Fibroblast of lung (primary cell): ENCODE measurements at places on chromosomes 12 and 14. TPM values are rescaled to one million over a fixed set of nuclear protein-coding genes. Genes with fewer than 3 reads are reported as not detected.
A peak's percentile ranks its signal among the peaks of the same experiment; 100 is the strongest.

The ITGA5 gene
- 133 and 232 TPM in 2 replicates for total RNA-seq

The LGR5 gene
- not detected in 2 replicates for total RNA-seq

The FBRSL1 gene
- 1.8 and 2.1 TPM in 2 replicates for total RNA-seq

The DNAI7 gene
- 0.17 and 0.26 TPM in 2 replicates for total RNA-seq

DNA sequence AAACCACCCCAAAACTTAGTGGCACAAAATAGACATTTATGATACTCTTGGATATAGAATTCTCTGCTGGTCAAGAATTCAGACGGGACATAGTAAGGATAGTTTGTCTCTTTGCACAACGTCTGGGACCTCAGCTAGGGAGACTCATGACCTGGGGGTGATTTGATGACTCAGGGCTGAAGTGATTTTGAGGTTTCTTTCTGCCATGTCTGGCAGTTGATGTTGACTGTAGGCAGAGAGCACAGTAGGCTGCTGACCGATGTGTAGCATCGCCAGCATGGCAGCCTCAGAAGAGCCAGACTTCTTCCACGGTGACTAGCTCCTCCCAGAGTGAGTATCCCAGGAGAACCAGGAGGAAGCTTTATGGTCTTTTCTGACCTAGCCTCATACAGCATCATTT is 88.9 kb upstream of the FRMD6 start:
- peak; percentile 37 for DNase-seq

DNA sequence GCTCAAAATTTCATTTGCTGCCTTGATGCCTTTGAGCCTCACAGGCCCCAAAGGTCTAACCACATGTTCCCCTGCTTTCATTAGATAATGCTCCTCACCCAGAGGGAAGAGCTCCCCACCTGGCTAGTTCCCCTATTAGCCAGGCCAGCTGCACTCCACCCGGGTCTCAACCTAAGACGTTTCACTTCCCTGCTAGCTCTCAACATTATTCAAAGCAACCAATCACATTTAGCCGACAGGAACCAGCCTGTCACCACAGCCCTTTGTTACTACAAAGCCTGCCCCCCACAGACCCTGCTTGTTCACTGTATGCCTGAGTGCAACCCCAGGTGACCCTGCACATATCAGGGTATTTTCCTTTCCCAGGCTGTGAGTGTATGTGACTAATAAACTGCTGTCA is 78.6 kb downstream of the SLC15A5 start:
- DNase-seq, result no peak

DNA sequence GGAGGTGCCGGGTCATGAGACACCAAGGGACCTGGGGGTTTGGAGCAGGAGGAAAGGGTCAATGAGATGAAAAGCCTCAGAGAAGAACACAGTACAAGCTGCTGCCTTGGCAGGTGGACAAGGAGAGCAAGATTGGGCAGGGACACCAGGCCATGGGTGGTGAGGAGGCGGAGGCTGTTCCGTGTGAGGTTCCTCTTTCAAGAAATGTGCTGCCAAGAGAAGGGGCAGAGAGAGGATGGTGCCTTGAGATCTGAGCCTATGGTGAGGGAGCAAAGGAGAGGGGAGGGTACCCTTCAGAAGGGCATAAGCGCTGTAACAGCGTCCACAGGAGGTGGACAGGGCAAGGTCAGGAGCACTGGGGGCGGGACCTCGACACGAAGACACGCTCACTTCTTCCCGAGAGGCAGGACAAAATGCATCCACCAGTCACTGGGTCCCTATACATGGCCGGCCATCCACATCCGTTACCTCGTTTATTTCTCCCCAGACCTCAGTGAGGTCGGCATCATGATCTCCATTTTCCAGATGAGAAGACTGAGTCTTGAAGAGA is 100.2 kb downstream of the B4GALNT3 start:
- no peak for DNase-seq

- no peak for DNase-seq
Observed at GRCh38 chr14:24279301-24280186, 8.1 kb upstream of the RABGGTA start.

DNA sequence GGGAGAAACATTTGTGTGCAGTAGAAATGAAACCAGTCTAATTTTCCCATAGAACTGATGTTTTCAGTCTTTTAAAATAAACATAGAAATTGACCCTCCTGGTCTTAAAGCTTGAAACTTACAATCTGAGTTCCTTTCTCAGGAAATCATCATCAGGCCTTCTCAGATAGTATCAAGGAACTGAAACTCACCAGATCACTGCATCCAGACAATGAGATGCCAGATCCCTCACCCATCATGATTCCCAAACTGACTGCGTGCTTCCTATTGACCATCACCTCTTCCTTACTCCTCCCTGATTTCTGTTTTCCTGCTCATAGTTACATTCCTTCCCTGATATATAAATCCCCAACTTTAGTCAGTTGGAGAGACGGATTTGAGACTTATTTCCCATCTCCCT is 195.0 kb upstream of the AMIGO2 start:
- no peak for DNase-seq

DNA sequence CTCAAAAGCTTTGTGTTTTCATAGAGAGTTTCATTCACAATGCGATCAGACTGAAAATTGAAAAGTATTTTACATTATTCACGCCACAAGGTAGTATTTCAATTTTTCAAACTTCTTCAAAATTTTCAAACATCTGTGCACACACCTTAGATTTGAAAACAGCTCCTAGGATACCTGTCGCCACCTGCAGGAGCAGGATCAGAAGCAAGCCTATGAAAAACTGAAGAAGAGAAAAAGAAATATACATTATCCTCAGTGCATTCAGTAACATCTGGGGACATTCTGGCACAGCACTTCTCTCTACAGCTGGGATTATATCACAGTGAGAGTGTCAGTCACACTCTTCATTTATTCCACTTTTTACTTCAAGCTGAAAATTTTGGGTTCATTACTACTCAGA is 19.8 kb downstream of the TSPAN8 start:
- DNase-seq, result no peak

DNA sequence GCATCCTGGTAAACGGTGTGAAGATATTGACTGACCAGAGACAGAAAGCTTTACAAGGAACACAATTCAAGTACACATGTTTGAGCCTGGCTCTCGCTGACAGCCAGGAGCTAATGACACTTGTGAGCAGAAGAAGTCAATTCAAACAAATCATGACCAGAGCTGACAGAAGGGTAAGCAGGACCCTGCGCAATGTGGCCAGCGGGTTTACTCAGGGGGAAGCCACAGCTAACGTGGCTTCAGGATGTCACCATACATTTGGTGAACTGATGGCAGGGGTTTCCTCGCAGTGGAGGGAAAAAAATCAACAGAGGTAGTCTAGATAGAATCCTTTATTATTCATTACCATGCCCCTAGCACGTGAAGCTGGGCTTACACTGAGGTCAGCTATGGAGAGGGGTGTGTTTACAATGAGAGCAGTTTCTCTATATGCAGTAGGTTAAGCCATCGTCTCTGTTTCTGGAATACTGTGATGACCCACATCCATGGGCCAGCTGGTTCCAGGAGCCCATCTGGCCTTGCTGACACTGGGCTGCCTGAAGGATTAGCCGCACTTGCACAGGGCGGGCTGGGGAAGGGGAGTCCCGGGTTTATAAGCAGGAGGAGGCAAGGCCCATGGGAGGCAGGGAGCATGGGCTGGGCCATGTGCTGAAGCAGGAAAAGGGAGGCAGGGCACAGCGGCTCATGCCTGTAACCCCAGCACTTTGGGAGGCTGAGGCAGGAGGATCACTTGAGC is 198.2 kb upstream of the PRMT8 start:
- DNase-seq, result no peak

GRCh38 chr12:28506271-28506670 is 316.0 kb downstream of the CCDC91 start:
- DNase-seq, result no peak

GRCh38 chr12:118960865-118961264 is 20.5 kb upstream of the SRRM4 start:
- no peak for DNase-seq

DNA sequence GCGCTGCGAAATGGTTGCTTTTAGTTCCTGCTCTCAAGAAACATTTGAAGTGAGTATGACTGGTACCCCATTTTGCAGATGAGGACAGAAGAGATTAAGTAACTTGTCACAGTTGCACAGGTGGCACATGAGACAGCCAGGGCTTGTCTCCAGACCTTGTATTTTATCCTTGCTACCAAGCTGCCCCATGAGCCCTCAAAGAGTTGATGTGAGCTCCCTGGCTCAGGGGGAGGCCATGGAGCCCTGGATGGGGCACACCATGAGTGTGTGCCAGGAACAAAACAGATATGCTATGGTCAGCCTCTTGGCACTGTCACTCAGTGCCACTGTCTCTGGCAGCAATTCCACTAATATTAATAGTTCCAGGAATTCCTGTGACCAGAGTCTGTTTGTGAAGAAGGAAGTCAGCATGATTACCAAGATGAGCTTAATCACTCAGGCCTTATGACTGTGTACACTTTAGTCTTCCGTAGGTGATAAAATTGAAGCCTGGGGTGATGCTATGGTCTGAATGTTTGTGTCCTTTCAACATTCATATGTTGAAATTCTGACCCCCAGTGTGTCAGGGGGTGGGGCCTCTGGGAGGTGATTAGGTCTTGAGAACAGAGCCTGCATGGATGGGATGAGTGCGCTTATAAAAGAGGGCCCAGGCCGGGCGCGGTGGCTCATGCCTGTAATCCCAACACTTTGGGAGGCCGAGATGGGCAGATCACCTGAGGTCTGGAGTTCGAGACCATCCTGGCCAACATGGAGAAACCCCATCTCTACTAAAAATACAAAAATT is 806.8 kb downstream of the AACS start:
- DNase-seq, result no peak

GRCh38 chr14:104723651-104724406 is at the start of gene ADSS1:
Gene ADSS1 (plus strand): TSS chr14:104724229. CDS start chr14:104724271, 42 bp downstream.
- peak; percentile 32 for DNase-seq

DNA sequence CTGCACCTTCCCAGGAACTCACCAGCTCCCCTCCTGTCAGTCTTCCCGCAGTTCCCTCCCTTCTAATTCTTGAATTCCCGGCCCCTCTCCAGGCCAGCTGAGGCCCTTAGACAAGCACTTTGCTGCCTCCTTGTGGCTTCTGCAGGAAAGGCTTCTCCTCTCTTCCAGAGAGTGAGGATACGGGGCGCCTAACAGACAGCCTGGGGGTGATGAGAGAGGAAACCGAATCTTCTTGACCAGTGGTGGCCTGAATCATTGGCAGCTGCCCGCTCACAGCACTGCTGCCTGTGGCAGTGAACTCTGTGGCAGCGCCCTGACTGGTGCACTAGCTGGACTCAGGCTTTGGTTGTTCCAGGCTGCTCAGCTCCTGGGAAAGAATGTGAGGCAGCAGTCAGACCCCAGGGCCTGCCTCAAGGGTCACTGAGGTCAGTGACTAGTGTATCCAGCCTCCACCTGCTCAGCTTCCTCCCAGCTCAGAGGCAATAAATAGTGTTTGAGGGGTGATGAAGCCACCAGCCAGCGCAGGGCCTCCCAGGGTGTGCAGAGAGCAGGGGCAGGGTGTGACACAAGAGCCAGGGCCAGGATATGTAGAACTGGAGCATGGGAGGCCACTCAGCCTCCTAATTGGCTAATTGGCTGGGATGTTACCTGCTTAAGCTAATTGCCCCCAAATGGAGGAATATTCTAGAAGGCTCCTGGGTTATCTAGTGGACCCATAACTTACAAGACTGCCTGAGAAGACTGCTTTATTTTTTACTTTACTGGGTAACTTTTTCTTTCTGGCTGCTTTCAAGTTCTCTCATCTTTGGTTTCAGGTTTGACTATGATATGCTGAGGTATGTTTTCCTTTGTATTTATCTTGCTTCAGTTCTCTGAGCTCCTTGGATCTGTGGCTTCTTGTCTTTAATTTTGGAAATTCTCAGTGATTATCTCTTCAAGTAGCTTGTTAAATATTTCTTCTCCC is 12.9 kb upstream of the MCRS1 start:
- peak; percentile 63 for DNase-seq
